CD4-positive, alpha-beta T cell treated with Interleukin-12 subunit alpha and Interleukin-12 subunit beta, for 1 hour (primary cell): ENCODE measurements at places on chromosomes 5 and 9.

DNA sequence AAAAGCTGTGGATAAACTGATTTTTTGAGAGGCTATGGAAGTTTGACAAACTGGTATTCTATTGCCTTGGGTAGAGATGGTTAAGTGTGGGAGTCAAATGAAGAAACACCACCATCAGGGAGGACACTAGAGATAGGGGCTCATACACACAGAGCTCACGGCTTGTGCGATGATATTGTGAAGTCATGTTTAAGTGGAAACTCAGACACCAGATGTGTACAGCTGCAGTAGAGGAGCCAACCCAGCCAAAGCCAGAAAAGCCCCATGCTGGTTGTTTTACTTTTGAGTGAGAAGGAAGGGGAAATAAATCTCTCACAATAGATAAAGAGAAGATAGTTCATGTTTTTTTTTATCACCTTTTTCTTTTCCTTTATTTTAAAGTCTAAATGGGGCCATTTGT lies 377.7 kb downstream of the DMRT2 start:
- DNase-seq: no peak

GRCh38 chr5:14097998-14098471 lies 45.1 kb upstream of the TRIO start:
- DNase-seq: no peak

DNA sequence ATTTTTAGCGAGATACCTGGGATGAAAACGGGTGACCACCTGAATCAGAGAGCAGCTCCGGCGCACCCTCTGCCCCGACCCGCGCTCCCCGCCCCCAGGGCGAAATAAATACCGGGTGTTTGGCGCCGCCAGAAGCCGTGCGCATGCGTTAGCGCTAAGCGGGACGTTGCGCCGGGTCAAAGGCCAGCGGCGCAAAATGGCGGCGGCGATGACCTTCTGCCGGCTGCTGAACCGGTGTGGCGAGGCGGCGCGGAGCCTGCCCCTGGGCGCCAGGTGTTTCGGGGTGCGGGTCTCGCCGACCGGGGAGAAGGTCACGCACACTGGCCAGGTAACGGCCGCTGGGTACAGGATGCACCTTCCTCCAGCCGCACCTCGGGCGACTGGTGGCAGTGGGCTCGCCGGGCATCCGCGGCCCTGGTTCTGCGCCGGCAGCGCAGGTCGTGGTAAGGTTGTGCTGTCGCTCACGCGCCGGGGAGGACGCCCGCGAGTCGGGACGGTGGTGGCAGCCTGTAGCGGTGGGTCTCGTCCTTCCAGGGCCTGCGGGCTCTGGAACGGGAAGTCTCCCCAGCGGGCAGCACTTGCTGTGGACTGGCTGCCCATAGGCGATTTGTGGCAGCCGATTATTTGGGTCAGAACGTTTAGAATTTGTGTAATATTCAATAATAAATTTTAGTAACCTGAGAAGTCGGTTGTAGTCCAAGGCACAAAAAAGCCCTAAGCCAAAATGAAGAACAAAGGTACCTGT lies at the start of gene NDUFS6:
Gene NDUFS6 (plus strand): TSS at position 186 of the 745 bp plus-strand sequence. CDS start 11 bp downstream, at position 197.
- peak; percentile 81 for DNase-seq

GRCh38 chr9:121021301-121021700 lies 28.8 kb downstream of the C5 start:
- DNase-seq: no peak

DNA sequence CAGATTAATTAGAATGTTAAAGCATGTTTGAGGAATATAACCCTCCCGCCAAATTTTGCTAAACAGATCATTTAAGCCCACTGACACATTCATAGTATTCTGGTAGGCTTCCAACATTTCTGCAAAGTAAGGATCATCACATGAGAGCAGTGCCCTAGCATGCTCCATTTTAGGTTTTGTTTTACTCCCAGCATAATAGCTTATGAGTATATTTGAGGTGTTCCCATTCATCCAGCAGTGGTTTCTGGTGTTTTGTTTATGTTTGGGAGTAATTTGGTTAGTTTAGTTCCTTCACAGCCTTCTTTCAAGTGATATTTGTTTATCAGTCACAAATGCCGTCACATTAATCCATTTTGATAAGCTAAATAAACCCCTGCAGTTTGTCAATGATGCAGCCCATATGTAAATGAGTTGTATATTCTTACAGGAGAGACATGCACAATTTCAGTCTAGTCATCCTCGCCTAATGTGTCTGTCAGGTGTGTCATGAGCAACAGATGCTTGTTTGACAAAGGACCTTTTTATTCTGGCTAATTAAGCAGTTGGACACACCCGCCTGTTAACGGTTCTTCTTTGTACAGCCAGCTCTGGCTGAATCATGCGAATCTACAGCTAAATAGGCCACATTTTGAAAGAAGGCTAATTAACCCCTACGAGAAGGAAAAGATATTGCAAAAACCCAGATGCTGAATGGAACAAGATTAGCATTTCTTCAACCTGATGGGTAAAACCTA lies 124.4 kb downstream of the RFX3 start:
- no peak for DNase-seq

GRCh38 chr9:89011683-89012082 lies 20.4 kb downstream of the S1PR3 start:
- no peak for DNase-seq

DNA sequence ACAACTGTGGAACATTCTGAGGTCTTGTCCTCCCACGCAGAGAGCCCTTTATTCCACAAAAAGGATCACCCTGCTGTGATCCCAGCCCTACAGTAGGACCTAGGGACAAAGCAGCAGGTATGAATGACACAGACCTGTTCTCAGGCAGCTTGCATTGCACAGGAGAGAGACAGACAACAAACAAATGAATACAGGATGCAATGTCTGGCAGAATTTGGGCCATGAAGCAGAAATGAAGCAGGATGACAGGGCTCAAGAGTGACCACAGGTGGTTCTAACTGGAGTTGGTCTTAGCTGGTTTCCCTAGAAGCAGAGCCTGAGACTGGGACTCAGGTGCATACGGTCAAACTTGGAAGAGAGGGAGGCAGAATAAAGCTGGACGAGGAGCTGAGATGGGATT lies 388.8 kb downstream of the CDK5RAP2 start:
- DNase-seq: no peak
